ENCODE measurements at places on chromosomes 3 and 15.

GRCh38 chr15:81303244-81304225 lies 20.4 kb downstream of the STARD5 start:
- no peak for DNase-seq

DNA sequence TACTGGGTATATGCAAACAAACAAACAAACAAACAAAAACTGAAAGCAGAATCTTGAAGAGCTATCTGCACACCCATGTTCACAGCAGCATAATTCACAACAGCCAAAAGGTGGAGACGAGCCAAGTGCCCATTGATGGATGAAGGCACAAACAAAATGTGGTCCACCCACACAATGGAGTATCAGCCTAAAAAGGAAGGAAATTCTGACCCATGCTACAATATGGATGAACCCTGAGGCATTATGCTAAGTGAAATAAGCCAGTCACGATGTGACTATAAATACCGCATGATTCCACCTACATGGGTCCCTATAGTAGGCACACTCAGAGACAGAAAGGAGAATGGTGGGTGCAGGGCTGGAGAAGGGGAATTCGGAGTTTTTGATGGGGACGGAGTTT lies 24.1 kb downstream of the XPC start:
- no peak for DNase-seq

DNA sequence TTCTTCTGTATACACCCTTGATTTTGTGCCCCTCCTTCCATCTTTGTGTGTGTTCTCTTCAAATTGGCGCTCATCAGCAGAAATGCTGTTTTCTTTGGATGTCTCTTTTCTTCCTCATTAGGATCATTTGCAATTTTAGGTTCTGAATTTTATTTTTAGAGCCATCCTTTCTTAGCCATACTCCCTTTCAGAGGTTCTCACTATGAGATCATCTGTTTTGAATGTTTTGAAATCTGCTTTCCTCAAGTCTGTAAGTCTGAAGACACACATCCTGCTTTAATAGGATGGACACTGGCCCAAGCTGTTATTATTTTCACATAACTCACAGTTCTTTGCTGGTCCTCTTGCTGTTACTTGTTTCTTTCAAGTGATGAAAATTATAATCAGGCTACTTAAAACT lies 124.8 kb downstream of the BDH1 start:
- no peak for DNase-seq

GRCh38 chr3:11547498-11547897 lies 96.2 kb downstream of the VGLL4 start:
- DNase-seq, result no peak

GRCh38 chr3:129119365-129120100 lies 2.1 kb downstream of the RAB43 start:
- no peak for DNase-seq

Measured in substantia nigra (tissue), 51 donors.